ENCODE measurements at places on chromosomes 4 and X.

- DNase-seq: peak; percentile 18
Observed at GRCh38 chrX:129931411-129932015, 25.5 kb downstream of the UTP14A start.

- DNase-seq: no peak
Observed at GRCh38 chrX:120301960-120302359, 9.3 kb downstream of the TMEM255A start.

DNA sequence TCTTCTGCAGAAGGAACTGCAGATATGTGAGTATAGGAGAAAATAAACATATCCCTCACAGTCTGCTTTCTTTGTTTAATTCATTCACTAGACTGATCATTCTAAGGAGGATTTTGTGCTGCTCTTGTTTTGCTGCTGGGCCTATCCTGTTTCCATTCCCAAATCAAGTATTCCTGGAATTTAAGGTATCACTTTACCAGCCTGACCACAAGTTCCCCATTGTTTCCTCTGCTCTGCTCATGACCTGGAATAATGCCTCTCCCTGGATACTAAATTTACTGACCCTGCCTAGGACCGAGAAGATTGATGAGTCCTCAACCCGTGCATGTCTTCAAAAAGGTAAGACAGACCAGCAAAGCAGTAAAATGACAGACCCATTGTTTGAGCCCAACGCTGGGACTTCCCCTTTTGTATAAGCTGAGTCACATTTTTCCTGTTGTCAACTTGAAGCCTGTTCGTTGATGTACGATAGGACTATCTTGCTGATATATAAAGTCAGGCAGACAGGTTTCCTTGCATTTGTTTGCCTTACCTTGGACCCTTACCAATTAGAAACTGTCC lies 85.5 kb upstream of the TET2 start:
- DNase-seq: no peak

- no peak for DNase-seq
Observed at GRCh38 chr4:139922406-139923024, 231.5 kb downstream of the MAML3 start.

- DNase-seq: no peak
Observed at GRCh38 chr4:116942315-116942714, 143.1 kb downstream of the TRAM1L1 start.

- no peak for DNase-seq
Observed at GRCh38 chr4:40749717-40750460, at the start of gene NSUN7. TSS of gene NSUN7 (plus strand) at chr4:40749955. CDS start at chr4:40750694, 739 bp downstream.

DNA sequence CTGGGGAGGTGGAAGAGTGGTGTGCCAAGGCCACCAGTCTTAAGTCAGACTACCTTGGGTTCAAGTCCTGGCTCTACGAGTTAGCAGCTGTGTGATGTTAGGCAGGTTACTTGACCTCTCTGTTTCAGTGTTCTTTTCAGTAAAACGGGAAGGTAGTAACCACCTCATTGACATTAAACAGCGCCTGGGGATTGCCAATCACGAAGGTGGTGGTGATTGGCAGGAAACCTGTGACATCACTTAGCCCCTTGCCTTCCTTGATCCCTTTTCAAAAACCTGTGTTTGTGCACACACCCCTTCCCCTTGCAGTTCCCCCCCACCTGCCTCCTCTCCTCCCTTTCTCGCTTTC lies 7.6 kb downstream of the KLF3 start:
- no peak for DNase-seq

DNA sequence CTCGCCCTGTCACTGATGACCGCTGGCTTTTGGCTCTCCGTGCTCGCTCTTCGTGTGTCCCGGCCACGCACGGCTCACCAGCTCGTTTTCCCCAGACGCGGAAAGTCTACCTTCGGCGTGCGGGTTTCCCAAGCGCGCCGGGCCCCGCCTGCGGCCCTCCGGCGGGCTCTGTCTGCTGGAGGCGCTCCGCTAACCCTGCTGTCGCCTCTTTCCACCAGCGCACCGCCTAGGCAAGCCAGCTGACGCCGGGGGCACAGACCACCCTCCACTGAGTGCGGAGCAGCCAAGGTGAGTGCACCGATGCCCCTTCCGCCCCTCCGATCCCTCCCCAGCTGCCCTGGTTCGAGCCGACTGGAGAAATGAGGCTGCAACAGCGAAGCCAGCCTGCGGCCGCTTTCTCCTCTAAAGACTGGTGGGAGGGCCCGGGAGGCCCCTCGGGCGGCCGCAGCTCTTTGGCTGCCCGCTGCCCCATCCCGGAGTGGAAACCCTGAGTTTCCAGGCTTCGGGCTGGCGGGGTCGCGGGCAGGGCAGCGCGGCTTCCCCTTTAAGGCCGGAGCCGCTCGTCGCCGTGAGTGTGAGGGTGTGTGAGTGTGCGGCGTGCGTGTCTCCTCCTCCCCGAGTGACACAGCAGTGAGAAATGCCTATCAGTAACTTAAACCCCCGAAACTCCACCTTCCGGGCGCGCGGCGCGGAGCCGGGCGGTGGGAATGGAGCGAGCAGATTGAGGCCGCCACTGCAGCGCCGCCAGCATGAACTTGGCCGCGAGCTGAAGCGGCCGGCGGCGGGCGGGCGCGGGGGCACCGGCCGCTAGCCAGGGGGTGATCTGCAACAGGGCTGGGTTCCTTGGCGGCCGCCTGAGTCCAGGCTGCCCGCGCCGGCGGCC lies at the start of gene MAMLD1:
Gene MAMLD1, plus strand, starts transcription at position 719 of the 883 bp plus-strand sequence. CDS start 82,200 bp downstream, outside the sequence.
- no peak for DNase-seq

DNA sequence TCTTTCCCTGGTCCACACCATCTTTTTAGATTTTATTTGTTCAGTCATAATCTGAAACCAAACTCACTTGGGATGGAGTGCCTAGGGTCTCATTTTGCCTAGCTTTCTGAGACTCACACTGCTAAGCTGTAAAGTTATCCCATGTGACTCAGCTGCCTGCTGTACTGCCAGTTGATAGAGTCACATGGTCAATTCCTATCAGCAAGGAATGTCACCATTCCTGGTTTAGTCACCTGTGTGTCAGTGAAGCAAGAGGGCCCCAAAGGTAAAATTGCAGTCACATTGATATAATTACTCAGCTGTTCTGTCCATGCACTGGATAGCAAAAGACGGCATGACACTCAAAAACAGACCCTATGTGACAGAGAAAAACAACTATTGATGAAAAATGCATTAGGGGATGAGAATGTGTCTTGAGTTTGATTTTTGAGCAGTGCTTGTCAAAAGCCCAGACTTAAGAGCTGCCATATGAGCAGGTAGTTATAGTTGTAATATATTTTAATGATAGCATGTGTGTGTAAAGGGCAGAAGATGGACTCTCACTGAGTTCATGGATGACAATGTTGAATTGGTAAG lies 413.2 kb downstream of the PPARGC1A start:
- DNase-seq: no peak

DNA sequence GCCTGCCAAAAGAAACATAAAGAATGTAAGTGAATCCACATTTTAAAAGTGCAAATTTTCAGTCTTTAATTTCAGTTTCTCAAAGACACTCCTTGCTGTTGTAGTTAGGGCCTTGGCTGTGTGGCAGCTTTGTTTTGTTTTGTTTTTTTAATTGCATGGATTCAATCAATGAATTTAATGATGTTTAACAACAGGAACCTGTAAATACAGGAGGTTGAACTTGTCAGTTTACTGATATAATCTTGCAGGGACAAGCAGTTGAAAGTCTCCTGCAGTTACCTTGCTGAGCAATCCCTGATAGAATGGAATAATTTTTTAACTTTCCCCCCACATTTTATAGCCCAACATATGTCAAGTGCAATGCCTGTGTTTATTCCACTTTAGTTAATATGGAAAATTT lies 528.3 kb upstream of the PCDH7 start:
- no peak for DNase-seq

GRCh38 chrX:114465689-114466088 lies 118.2 kb upstream of the HTR2C start:
- DNase-seq: no peak

- no peak for DNase-seq
Observed at GRCh38 chr4:105191621-105192210, 45.0 kb downstream of the TET2 start.

DNA sequence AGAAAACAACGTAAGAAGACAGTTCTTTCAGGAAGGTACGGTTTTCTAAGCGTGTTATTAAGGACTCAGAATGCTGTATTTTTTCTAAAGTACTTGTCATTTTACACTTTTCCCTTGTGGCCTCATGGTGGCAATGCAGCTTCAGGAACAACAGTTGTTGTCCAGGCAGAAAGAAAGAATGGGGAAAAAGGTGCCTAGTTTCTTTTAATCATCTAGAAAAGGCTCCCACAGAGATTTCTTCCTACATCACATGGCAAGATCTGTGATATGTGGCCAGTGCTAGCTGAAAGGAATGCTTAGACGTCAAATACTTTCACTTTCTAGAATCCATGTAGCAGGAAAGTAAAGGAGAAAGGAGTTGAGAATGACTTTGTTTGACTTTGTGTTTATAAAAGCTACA lies 49.0 kb upstream of the TRAM1L1 start:
- no peak for DNase-seq

DNA sequence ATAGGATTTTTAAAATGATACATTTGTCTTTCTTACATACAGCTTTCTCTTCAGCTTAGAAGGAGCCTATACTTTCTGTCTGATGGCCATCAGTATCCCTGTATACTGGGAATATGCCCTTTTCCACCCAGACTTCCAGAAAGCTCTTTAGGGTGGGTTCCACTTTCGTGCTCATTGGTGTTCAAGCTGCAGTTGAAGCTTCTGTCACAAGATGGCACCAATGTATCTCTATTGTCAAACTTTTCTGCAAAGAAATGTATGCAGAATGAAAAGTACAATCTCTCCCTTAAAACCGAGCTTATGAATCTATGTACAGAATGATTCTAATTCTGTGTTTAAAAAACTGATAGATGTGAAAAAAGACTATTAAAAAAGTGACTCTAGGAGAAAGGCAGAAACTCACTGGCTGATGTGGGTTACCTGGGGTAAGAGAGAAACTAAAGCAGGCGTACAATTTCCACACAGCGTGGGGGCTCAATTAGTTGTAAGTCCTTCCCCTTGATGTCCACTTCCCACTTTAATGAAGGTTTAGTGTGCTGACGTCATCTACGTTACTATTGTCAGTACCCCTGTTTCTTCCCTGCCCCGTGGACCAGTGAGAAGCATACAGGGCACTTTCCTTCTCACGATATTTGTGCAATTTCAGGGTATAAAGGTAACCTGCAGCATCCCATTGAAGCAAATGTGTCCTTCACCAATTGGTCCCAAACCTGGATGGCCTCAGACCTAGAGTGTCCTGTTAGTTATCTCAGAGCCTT lies 57.3 kb upstream of the TCEAL2 start:
- DNase-seq: no peak

DNA sequence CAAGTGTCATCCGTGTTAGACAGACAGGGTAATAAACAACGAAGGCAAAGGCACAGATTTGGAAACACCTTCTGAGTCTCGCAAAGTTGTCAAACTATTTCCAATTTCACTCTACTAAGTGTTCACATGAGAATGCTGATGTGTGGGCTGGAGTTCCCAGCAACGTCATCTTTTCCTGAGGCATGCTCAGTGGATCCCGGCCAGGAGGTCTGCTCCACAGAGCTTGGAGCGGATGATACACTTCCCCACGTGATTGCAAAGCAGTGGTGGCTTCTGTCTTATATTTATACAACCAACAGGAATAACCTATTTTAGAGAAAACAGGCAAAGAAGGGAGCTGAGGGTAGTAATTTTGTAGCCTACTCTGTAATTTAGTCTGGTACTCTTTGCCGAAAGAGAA lies 40.1 kb upstream of the PDK3 start:
- DNase-seq: no peak

- DNase-seq: no peak
Observed at GRCh38 chrX:115948018-115948923, 222.3 kb upstream of the AGTR2 start.

DNA sequence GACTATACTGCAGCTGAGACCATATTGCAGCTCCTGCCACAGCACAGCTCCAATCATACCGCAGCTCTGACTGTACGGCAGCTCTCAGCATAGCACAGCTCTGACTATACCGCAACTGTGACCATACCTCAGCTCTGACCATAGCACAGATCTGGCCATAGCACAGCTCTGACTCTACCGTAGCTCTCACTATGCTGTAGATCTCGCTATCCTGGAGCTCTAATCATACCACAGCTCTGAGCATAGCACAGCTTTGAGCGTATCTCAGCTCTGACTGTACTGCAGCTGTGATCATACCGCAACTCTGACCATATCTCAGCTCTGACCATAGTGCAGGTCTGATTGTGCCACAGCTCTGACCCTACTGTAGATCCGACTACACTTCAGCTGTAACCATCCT lies 139.2 kb downstream of the ASMT start:
- DNase-seq: no peak

DNA sequence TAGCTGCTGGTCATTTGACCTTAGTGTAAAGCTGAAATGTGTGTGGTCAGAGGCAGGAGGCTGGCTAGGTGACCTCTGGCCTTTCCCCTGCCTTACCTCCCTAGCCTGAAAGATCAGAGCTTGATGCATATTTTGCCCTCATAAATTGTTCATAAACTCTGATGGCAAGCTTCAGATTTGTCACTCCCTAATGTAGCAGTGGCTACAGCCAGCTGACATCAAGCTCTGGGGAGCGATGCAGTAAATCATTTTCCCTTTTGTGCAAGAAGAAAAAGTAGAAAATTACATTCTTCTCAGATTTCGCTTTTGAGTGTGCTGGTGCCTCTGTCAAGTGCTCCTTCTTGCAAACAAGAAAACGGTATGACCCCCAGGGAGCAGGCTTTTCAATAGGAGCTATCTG lies 87.7 kb upstream of the MAGEA4 start:
- no peak for DNase-seq

DNA sequence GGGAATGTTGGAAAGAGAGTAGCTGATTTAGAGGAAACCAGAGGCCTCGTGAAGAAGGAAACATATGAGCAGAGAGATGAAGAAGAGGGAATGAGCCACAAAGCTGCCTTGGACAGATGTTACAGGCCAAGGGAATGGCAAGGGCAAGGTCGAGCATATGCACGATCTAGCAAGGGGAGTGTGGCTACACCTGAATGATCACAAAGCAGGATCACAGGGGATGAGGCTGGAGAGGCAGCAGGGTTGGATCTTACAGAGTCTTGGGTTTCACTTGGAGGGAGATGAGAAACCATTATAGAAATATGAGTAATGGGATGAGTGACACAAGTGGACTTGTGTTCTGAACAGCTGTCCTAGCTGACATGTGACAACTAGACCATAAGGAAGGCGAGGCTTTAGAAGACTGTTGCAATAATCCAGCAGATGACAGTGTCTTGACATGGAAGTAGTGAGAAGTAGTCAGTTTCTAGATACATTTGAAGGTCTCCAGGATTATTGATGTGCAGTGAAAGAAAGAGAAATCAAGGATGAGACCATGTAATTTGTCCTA lies 58.7 kb downstream of the RASGEF1B start:
- DNase-seq: no peak

DNA sequence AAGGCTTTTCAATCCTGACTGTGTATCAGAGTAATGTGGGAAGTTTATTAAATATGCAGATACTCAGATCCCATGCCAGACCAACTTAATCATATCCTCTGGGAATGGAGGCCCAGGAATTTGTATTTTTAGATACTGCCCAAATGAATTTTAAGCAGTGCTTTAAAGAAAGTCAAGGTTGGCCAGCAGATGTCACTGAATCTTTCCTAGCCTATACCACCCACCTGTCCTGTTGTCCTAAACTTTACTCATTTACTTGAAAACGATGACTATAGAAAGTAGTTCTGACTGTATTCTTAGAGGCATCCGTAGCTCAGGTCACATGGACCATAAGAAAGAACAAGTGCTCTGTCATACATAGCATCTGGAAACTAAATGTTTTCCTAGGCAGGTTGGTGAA lies 79.9 kb downstream of the AMOT start:
- DNase-seq: no peak

Measured in T follicular helper cell (primary cell).